Peyer's patch (tissue), 4 donors: ENCODE measurements at places on chromosomes 7 and 10. TPM values are rescaled to one million over a fixed set of nuclear protein-coding genes. Genes with fewer than 3 reads are reported as not detected.
A peak's percentile ranks its signal among the peaks of the same experiment; 100 is the strongest.

- no peak for DNase-seq
These were observed 8.5 kb downstream of the PWWP2B start for GRCh38 chr10:132405463-132405991.

DNA sequence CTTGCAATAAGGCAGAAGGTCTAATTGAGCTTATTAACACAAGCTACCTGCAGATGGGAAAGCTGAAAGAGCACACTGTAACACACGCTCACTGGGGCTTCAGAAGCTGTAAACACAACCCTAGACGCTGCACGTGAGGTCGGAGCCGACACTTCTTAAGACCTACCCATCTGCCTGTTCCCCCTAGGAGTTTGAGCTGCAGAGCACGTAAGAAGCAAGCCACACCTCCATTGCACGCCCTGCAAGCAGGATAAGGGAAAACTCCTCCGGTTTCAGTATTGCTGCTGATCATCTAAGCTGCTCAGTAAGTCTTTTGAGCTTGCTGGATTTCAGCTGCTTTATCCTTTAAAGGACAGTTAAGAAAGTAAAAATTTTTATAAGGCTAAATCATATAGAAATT lies 244.0 kb upstream of the ZWINT start:
- DNase-seq, result no peak

GRCh38 chr7:137953665-137954470 lies 48.0 kb downstream of the CREB3L2 start:
- no peak for DNase-seq

Gene LRMDA
- 23.1 TPM for total RNA-seq

GRCh38 chr7:29158795-29159423 lies 12.6 kb upstream of the CPVL start:
- no peak for DNase-seq

DNA sequence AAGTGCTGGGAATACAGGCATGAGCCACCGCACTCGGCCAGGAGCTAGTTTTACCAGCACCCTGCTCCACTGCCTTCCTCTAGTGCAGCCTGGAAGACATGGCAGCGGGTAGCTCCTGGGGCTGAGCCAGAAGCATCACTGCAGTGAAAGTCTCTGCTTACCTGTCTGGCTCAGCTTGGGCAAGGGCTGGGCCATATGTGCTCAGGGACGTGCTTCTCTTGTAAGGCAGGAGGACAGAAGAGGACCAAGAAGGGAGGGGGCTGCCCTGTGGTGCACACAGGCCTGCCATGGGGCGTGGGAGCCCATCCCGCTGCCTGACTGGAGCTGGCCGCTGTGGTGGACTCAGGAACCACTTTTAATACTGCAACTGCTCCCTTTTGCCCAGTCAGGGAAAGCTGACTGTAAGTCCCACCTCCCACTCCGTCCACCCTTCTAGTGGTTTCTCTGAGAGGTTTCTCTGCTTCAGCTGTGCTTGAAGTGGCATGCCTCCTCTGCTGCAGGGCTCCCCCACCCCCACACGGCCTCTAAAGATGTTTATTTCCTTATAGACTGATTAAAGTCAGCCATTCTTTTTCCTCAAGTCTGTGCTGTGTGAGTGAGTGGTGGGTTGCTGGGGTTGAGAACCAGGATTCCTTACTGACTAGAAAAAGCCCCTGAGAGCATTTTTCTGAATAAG lies 25.3 kb upstream of the C10orf95 start:
- no peak for DNase-seq

Gene HTR7
- 0.35 TPM for total RNA-seq

Gene GRM8
- not detected for total RNA-seq

GRCh38 chr10:47048526-47048905 lies 137.3 kb downstream of the PTPN20 start:
- peak; percentile 43 for DNase-seq

DNA sequence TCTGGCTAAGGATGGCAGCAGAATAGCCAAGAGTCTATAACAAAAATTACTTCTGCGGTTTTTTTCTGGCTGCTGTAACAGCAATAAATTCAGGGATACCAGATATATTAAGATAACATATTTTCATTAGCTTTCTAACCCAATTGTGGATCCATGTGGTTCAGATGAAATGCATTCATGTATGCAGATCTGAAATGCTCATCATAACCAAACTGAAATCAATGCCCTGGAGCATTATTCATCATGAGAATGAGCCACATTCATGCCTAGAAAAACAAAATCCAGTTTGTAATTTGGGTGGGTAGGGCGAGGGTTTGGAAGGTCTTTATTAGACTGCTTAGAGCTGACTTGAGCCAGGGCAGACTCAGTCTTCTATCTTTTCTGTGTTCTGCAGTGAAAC lies 69.8 kb upstream of the SEMA3A start:
- DNase-seq, result no peak

Gene SVIL
- 66.8 TPM for total RNA-seq

Gene SLC13A1
- 33.8 TPM for total RNA-seq

GRCh38 chr10:120841522-120842189 lies 9.5 kb upstream of the WDR11 start:
- DNase-seq, result no peak

Gene PDZD7
- total RNA-seq, result 0.83 TPM

Gene ACBD5
- total RNA-seq, result 37.7 TPM

DNA sequence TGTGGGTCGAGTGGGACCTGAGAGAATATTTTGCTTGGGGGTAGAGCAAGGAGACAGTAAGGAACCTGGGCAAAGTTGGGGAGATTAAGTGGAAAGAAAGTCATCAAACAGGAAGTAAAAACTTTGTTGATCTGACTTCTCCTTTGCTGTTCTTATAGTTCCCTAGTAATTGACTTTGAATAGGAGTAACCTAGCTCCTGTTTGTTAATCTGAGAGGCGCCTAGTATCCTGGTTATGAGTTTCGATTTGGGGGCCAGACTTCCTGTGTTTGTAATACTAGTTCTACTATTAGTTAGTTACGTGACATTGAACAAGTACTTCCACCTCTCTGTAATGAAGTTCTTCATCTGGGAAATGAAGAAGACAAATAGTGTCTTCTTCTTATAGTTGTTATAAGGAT lies 99.1 kb downstream of the ZNF365 start:
- no peak for DNase-seq

DNA sequence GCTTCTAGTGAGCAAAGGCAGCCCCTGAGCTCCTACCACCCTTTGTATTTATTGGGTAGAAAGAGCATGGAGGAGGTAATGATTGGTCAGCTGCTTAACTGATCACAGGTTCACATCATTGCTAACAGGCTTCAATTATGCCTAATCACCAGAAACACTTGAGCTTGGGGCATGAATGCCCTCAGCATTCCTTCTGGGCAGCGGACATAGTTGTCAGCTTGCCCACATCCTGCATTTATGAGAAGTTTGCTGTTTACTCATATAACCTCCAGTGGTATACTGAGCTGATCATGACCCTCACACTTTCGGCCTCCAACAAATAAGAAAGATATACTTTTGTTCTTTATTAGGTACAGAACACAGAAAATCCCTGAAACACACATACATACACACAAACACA lies 140.3 kb upstream of the ODAD2 start:
- no peak for DNase-seq

DNA sequence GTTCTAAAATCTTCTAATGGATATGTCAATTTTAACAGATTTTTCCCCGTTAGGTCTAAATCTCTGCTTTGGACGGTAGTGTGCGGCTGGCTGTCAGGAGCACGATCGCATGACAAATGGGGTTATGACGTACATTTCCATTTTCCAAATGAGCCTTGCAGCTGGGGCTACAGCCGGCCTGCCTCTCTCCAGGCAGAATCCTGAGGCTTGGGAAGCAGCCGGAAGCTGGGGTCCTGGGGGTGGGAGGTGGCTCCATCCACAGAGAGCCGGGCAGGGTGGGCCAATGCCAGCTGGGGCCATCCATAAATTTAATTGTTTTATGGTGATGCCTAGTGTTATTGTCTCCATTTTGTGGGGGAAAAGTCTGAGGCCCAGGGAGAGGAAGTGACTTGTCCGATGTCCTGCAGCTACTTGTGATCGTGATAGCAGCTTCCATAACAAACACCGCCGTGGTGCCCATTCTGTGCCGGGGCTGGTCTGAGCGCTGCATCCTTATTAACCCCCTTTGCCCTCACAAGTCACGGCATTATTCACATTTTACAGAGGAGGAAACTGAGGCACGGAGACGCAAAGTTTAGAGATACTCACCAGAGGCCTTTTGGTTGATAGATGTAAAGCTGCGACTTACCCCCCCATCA lies 53.0 kb upstream of the EBF3 start:
- no peak for DNase-seq

GRCh38 chr10:49518982-49519578 lies 19.8 kb downstream of the ERCC6 start:
- no peak for DNase-seq

DNA sequence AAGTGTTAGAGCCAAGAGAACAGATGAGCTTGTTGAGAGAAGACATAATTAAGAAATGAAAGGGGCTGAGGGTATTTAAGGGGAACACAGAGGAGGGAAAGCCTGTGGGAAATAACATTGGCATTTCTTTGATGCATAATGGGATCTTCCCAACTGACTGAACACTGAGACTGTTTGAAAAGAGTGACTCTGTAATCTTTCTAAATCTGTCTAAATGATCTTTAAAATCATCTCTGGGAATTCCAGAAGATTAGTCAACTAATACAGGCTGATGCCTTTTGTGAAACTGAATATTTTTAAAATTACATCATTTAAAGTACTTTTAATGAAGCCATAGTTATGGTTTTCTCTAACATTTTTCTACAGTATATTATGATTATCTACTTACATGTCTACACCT lies 17.4 kb upstream of the SLC35G1 start:
- DNase-seq, result no peak

DNA sequence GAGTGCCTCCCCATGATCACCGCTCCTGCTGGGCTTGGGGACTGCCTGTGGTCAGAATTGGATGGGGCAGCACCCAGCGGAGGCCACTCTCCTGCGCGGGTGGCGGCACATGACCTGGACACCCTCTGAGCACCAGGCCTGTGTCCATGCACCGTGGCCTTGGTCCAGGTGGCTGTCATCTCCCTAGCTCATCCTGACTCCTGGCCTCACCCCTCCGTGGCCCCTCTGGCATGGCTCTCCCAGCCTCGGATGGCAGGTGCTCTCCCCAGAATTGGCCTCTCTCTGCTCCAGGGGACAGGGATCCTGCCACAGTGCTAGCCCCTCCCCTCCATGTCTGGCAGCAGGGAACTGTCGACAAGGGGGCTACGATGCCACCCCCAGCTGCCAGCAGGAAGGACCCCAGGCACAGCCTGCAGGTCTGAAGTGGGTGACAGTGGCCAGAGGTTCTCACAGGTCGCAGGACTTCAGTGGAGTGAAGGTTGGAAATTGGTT lies 37.2 kb upstream of the BTBD16 start:
- DNase-seq, result peak; percentile 27

DNA sequence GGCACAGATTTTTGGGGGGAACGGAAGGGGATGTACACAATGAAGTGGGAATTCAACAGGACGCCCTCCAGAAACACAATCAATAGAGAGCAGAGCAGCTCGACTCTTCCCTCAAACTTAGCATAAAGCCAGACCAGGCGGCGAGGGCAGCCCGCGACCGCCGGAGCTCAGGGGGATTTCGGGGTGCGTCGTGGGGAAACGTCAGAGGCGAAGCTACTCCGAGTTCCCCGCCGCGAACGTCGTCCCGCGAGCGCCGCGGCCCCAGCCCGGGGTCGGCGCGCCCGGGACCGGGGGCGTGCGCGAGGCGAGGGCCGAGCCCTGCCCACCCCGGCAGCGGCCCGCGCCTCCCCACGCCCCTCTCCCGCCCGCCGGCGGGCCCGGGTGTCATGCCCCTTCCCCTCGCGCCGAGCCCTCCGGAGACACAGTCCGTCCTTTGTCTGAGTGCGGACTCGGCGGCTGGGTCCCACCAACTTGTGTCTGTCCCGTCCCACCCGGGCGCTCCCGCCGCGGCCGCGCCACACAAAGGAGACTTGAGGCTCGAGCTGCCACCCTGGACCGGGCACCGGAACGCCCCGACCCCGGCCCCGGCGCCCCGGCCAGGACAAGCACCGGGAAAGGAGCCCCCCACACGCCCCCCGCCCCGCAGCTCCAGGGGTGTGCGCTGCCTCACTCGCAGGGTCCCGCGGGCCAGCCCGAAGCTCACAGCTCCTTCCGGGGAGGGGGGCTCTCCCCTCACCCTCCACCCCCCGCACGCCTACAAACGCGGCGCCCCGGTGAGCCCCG lies 634 bp downstream of the EZH2 start:
- DNase-seq, result peak; percentile 50

DNA sequence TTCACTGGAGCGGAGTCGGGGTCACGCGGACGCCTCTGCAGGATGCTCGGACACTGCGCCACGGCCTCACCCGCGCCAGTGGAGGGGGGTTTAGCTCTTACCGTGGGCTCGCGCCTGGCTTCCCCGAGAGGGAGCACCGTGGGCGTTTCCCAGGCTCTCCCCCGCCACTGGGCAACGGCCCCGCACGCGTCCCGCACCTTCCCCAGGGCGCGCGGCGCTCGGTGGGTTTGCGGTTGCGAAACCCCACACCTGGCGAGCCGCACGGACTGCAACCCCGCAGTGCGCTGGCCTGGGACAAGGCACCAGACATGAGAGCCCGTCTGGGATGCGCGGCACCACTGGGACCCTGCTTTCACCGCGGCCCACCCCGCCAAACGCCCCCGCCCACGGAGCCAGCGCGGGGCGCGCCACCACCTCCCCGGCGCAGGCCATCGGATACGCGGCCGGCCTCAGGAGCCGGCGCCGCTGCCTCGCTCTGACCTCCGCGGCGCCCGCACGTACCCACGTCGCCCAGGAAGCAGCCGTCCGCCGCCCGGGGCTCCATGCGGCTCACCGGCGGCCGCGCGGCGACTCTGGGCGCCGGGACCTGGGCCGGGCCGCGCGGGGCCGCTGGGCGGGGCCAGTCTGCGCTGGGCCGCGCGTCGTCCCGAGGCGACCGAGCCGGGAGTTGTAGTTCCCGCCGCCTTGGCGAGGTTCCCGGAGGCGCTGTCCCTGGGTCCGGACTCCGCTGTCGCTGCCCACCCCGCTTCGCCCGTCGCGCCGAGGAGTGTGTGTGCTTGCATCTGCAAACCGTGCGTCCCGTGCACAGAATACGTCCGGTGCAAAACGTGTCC lies at the start of gene ASB13:
ASB13 (minus strand) TSS at position 588 of the 833 bp plus-strand sequence; CDS start at position 544, 44 bp downstream.
- DNase-seq, result peak; percentile 46

DNA sequence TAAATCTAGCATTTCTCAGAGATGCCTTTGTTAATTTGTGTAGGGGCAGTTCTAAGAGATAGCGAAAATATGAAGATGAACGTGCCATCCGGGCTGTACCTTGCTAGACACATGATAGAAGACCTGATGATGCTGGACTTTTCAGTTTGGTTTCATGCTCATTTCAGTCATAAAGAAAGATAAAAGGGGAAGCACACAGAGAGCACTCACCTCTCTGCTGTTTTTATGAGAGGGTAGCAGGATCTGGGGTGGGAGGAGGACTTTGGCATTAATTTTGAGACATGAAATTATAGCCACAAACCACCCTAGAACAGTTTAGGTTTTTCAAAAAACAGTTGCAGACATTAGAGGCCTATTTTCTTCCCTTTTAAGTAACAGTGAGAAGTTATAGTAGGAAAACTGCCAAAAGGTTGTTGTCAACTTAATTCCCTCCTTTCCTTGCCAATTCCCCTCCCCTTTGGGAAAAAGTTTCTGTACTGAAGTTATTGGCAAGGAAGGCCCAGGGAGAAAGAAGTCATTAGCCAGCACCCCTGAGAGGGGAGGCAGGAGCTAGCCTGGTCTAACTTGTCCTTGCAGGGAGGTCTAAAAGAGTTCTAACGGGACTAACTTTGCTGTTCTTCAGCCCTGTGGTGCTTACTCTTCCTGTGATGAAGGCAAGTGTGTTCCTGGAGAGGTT lies 2.6 kb downstream of the ST7 start:
- DNase-seq, result no peak
